ENCODE measurements at places on chromosomes 16 and 17.

DNA sequence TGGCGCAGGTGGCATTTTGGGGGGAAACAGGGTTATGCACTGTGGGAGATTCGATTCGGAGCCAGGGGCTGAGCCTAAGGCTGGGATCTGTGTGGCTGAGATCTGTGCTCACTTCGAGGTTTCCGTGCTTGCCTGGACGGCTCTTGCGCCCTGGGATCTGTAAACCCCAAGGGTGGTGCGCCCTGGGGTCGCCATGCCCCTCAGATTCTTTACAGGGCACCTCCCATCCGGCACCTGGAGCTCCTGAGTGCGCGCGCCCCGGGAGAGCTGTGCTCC, 377 bp downstream of the SLC13A5 start:
- DNase-seq = no peak

GRCh38 chr16:25340973-25341372, 83.3 kb upstream of the ZKSCAN2 start:
- no peak for DNase-seq

DNA sequence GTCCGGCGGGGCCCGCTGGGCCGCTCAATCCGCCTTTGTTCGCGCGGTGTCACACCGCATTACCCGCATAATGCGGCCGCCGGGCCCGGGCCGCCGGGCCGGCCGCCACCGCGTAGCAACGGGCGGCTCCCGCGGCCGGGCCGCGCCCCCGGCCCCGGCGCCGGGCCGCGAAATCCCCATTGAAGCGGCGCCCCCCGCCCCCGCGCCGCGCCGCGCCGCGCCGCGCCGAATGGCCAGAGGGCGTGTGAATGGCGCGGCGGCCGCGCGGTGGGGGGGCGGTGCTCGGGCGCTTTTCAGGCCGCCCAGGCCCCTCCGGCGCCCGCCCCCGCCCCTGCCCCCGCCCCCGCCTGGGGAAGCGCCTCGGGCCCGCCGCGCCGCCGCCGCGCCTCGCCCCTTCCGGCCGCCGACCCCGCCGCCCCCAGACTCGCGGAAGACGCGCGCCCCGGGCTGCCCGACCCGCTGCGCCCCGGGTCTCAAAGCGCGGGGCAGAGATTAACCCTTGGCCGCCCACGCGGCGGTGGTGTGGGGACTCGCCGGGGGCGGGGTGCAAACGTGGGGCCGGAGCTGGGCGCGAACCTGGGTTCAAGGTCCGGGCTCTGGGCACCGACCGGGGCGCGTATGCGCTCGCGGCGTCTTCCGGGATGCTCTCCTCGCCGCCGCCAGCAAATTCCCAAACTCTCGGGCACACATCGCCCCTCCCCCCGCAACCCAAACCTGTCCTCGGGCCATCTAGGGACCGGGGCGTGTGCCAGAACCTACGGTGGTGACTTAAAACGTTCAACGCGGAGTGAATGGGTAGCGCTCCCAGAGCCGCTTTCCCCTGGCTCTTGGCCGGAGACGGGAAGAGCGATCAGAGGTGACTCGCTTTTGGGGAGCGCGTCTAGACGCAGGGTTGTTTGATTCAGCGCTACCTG, 46.7 kb downstream of the WNT3 start:
- no peak for DNase-seq

GRCh38 chr17:69525920-69526841, 111.7 kb downstream of the MAP2K6 start:
- peak; percentile 81 for DNase-seq

DNA sequence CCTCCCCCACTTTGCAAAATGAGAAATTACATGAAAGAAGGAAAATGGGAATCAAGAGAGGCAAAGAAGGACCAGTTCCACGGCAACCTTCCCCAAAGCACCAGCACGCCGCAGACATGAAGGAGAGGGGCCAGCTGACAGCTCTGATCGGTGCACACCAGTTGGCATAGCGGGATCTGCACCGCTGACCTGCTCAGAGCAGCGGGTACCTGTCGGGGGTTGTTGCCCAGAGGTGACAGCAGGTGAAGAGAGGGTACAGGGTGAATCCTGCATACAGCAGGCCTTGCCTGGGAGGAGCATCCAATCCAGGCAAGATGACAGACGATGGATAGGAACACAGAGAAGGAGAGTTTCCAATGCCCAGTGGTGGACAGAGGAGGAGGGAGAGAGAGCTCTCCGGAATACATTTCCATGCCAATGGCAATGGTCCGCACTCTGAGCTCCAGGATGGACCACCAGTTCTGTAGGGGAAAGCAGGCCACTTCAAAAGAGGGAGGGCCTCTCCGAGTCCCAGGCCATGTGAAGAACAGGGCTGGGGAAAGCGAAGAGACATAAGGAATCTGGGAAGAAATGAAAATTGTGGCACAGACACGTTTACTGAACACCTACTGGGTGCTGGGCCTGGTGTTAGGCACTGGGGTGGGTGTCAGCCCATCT, 24.0 kb downstream of the CEP295NL start:
- no peak for DNase-seq

- no peak for DNase-seq
Measured at GRCh38 chr17:9239246-9239792, 218.0 kb downstream of the NTN1 start.

DNA sequence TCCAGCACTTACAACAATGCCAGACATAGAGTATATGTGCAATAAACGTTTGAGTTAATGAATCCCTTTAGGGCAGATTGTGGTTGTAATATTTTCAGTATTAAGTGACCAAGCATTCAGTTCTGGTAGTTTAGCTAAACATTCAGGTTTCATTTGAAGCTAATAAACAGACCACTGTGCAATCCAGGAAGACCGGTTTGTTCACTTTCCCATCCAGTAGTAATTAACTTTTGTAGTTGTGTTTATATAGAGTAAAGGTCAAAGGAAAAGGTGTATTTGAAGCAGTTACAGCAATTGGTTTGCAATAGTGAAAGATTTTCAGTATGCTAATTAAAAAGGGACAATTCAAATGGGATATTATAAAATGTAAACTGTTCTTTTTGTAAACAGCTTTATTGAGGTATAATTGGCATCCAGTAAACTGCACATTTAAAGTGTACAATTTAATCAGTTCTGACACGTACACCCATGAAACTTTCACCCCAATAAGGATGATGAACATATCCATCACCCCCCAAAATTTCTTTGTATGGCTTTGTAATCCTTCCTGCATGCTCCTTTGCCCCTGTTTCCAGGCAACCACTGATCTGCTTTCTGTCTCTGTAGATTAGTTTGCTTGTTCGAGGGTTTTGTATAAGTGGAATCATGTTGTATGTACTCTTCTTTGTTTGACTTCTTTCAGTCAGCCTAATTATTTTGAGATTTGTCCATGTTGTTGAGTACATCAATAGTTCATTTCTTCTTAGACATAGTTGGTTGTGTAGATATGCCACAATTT, 26.3 kb downstream of the MRTFB start:
- peak; percentile 66 for DNase-seq

DNA sequence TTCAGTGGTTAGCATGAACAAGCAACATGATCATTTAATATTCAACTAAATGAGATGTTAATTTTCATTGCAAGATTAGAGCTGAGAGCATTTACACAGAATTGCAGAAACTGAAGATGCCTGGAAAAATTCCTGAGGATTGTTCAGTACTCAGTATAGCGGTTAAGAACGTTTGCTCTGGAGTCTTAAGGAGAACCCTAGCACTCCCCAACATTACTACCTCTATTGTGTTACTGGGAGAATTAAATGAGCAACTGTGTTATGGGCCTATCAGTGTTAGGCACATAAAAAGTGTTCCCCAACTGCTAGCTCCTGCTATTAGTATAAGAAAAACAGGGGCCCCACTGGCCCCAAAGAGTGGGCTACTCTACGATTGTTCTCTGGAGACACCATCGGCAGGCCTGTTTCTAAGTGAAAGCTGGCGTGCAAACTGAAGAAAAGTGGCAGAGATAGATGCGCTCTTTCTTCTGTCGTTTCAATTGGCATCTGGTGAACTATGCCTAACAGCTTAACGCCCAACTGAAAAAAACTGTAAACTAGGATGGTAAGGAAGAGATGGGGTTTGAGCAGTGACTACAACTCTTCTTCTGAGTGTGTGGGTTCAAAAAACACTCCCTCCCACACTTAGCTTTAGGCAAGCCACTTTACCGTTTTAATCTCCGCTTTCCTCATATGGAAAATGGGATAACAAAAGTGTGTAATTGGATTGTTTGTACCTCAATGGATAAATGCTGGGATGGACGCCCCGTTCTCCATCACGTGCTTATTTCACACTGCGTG, 1.3 kb downstream of the CDR2 start:
- no peak for DNase-seq

DNA sequence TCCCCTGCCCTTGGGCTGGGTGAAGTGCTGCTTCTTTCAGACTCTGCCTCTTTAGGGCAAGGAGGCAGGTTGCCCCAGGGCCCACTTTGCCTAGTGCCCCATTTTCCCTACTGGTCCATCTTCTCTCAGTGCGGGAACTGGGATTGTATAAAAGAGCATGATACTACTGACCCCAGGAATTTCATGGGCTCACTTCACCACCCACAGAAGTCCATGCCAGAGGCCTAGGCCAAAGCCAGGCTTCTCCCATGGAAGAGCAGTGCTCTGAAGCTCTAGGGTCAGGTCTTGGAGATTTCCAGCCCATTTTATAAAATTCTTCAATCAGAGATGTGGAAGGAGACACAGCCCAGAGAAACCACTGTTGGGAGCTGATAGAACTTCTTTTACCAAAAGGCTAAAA, 5.7 kb downstream of the CACNG1 start:
- no peak for DNase-seq

DNA sequence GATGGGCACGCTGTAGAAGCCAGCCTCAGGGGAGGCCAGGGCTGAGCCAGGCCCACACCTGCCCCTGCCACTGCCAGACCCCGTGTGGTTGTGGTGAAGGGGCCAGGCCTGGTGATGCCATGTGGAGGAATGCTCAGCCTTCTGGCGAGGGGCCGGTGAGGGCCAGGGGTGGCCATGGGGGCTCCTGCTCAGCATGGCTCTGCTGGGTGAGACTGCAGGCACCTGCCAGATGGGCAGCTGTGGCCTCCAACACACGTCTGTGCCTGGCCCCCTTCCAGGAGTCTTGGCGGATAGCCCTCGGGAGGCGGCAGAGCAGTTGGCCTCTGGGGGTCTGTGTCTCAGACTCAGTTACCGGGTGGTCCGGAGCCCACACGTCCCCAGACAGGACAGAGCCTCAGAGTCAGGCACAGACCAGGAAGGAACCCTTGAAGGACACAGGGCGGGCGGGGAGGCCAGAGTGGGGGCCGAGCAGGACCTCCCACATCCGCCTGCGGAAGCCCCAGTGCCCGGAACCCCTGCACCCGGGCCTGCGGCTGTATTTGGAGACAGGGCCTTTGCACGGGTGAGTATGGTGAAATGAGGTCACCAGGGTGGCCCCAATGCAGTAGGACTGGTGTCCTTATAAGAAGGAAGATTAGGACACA, 22.5 kb upstream of the CHMP6 start:
- no peak for DNase-seq

GRCh38 chr17:17119533-17119932, 77.3 kb downstream of the MPRIP start:
- no peak for DNase-seq

- no peak for DNase-seq
Measured at GRCh38 chr16:81321039-81321438, 6.3 kb downstream of the GAN start.

DNA sequence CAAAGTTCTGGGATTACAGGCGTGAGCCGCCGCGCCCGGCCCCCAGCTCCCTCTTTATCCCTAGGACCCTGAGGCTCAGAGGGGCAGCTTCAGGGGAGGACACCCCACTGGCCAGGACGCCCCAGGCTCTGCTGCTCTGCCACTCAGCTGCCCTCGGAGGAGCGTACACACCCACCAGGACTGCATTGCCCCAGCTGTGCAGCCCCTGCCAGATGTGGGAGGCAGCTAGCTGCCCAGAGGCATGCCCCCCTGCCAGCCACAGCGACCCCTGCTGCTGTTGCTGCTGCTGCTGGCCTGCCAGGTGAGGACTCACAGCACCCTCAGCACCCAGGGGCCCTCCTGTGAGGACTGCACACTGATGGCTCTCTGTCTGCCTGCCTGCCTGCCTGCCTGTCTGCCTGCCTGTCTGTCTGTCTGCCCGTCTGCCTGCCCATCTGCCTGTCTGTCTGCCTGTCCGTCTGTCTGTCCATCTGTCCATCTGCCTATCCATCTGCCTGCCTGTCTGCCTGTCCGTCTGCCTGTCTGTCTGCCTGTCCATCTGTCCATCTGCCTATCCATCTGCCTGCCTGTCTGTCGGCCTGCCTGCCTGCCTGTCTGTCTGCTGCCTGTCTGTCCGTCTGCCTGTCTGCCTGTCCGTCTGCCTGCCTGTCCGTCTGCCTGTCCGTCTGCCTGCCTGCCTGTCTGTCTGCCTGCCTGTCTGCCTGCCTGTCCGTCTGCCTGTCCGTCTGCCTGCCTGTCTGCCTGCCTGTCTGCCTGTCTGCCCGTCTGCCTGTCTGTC, 5.0 kb downstream of the GCGR start:
- DNase-seq = no peak

- no peak for DNase-seq
Measured at GRCh38 chr17:75340631-75341030, 51.4 kb upstream of the SLC25A19 start.

DNA sequence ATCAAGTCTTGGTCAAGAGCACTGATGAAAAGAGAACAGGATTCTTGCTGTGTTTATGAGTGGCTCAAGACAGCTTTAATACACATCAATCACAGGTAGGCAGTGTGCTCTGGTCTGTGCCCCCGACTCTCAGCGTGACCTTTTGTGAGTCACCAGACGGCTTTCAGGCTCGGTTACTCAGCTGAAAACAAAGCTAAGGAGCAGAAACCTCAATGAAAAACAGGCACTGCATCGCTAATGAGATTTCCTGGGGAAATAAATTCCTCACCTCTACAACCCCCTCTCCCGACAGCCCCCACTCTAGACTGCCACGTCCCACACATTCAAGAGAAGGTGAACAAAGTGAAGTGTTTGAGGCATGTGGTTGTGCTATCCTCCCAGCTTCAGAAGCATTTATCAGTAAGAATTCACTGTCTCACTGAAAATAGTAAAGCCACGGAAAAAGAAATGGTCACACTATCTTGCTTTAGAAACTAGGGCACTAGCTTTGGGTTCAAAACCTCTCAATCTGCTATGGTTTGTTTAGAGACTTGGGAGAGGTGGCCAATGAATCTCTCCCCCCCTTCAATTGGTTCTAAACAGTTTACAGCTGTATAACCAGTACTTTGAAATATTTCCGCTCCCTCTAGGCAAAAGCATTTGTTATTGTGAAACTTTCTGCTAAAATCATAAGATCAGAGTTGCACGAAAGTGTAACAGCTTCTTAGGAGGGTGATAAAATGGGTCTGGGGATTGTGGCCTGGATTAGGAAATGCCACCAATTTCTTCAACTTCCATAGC, 199.5 kb upstream of the PMFBP1 start:
- peak; percentile 24 for DNase-seq

DNA sequence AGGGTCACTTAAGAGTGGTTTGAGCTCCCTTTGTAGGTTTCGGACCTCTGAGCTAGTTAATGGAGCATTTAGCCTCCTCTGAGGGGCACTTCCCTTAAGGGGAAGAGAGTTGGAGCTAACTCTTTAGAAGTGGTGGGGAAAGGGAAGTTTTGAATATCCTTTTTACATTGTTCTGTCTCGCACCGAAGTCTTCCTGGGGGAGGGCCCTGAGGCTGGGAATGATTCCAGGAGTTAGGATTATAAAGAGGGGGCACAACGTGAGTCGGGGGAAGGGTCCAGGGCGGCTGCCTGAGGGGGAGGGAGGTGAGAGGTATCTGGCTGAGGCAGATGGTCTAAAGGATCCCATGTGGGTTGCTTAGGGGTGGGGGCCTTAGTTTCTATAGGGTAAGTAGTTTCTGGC, 32.3 kb downstream of the SEC14L1 start:
- DNase-seq = no peak

GRCh38 chr17:40073454-40074174, 10.8 kb downstream of the THRA start:
- peak; percentile 57 for DNase-seq

GRCh38 chr17:81043319-81043724, 8.4 kb downstream of the BAIAP2 start:
- DNase-seq = no peak
